ENCODE measurements at places on chromosomes 7 and 10.

GRCh38 chr7:1809070-1809469 is 139.0 kb downstream of the ELFN1 start:
- DNase-seq: no peak

DNA sequence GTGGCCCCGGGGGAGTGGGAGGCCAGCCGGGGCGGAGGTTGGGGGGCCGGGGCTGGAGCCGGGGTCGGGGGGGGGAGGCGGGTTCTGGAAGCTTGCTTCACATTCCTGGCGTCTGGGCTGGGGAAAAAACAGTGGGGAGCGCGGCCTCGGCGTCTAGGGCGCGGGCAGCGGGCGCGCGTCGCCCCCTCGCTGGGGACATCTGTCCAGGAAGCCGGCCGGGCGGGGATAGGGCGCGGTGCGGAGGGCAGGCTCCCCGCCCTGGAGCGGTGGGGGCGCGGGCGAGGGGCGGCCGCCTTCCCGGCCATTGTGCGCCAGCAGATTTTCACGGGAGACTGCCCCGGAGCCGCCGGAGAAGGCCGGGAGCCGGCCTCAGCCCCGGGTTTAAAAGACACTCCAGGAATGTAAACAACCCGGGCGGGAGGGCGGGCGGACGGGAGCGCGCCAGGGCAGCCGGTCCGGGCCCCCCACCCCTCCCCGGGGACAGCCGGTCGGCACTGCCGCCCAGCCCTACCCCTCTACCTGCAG is 1.4 kb downstream of the ZMIZ1 start:
- DNase-seq: no peak

DNA sequence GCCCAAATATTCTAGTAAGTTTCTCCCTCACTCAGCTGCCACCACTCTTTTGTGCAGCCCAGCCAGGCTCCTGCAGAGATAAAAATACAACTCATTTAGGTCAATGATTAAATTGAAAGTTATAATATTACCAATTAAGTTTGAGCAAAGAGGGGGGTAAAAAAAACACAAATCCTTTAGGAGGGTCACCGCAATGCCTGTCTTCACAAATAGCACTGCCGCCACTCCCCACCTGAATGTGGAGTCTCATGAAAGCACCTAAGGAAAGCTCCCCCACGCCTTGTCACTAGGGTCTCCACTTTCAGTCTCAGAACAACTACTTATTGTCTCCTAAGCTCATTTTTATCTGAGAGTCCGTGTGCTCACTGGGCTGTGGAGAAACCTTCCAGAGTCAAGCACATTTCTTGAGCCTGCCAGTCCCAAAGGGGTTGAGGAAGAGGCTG is 148.7 kb downstream of the FGFR2 start:
- no peak for DNase-seq

GRCh38 chr7:48028938-48029337 is at the start of gene SUN3:
TSS of gene SUN3 (minus strand) at chr7:48029107. CDS start at chr7:48028938, 169 bp downstream.
- DNase-seq: no peak

DNA sequence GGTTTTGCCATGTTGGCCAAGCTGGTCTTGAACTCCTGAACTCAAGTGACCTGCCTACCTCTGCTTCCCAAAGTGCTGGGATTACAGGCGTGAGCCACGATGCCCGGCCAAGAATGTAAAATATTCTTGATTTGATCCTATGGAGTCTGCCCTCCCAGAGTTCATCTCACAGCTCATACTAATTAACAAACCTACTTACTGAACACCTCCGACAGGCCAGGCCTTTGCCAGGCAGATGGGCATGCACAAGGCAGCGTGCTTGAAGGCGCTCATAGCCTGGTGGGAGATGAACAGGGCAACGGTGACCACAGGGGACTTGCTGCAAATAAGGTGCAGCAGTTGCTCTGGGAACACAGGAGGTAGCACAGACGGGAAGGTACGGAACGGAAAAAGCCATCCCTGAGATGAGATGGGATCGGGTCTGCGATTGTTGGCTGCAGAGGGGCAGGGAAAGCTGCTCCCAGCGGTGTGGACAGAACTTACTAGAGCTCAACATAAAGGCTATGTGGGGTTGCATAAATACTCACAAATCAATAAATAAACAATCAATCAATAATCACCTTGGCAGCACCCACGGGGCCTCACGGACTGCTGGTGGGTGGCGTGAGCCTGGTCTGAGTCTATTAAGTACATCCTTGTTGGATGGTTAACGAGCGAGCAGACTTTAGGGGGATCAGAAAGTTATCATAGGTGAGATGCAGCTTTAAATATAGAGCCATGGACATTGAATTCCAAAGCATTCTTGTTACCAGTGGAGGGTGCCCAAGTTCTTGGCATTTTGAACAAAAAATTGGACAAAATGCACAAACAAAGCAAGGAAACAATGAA is 4.7 kb downstream of the ACBD7 start:
- no peak for DNase-seq

GRCh38 chr10:19745672-19746071 is 70.6 kb upstream of the PLXDC2 start:
- no peak for DNase-seq

GRCh38 chr7:8629504-8629903 is 196.1 kb downstream of the NXPH1 start:
- DNase-seq: no peak

DNA sequence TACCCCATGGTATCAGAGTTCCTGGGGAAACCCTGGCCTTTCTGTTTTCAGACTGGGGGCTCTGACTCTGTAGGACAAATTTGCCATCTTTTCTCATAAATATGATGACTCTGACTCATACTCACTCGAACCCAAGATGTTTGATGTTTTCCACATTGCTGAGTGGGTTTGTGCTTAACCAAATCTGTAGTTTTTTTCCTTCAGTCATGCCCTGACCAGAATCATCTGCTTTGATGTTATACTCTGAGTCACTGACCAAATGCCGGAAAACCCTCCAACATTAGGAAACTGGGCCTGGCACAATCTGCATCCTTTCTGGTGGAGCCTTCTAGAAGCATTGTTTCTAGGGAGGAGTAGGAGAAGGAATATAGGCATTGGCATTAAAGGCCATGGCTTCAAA is 118.7 kb downstream of the C10orf105 start:
- DNase-seq: no peak

- DNase-seq: no peak
Observed at GRCh38 chr7:48250441-48250951, 79.2 kb downstream of the ABCA13 start.

DNA sequence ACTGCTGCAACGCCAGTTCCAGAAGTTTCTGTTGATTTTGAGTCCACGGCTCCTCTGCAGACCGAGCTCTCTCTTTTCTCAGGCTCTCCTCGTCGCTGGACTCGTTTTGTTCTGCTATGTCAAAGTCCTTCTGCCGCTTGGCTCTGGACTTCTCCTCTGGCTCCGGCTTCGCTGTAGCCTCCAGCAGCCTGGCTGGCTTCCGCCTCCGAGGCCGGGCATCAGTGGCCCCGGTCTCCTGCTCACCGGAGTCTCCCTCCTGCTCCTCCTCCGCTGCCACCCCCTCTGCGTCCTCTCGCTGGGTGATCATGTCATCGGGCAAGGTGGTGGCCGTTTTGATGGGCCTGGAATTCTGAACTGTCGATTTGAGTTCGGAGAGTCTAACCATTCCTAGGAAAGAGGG is 225.2 kb downstream of the MLLT10 start:
- no peak for DNase-seq
